ENCODE measurements at places on chromosomes 2 and 18.
A peak's percentile ranks its signal among the peaks of the same experiment; 100 is the strongest.

- DNase-seq = no peak
These were observed 190.5 kb upstream of the STON1 start for GRCh38 chr2:48339451-48339850.

DNA sequence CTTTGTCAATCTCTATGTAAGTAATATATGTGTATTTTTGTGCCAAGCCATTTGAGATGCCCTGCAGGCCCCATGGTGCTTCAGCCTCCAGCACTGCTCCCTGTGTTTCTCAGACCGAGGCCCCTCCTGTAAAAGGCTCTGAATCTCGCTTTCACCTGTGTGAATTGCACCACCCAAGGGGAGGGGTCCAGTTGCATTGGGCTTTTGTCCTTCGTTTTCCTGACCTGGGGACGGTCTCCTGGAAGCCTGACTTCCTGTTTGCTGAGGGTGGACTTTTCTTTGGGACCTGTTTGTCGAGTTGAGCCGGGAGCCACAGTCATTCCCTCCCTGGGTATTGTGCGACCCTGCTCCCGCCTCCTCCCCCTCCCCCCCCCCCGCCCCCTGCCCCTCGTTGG, 48.9 kb downstream of the AGAP1 start:
- DNase-seq = no peak

DNA sequence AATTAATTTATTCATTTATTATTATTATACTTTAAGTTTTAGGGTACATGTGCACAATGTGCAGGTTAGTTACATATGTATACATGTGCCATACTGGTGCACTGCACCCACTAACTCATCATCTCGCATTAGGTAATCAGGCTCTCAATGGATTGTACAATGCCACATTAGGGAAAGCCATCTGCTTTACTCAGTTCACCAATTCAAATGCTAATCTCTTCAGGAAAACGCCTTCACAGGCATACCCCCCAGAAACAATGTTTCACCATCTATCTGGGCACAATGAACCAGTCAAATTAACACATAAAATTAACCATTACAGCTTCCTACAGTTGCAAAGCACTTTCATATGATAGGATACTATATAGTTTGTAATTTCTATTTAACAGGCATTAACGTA, 84.8 kb upstream of the DNAJC10 start:
- no peak for DNase-seq

- DNase-seq = no peak
These were observed 118.9 kb downstream of the RDH14 start for GRCh38 chr2:18441583-18441982.

GRCh38 chr2:198873503-198874471, 584.0 kb downstream of the SATB2 start:
- no peak for DNase-seq

- DNase-seq = no peak
These were observed 74.7 kb upstream of the ZNF236 start for GRCh38 chr18:76747676-76748075.

GRCh38 chr2:171522788-171523087, 464 bp downstream of the CYBRD1 start:
- no peak for DNase-seq

- DNase-seq = no peak
These were observed 3.5 kb downstream of the POU3F3 start for GRCh38 chr2:104857262-104858005.

- no peak for DNase-seq
These were observed 36.4 kb downstream of the FOXI3 start for GRCh38 chr2:88416016-88416663.

- DNase-seq = no peak
These were observed 22.0 kb upstream of the RPL31 start for GRCh38 chr2:100980046-100980445.

- no peak for DNase-seq
These were observed 446 bp downstream of the COPS9 start for GRCh38 chr2:240135706-240136012.

- no peak for DNase-seq
These were observed 115.6 kb downstream of the CTAGE1 start for GRCh38 chr18:22302144-22302543.

- no peak for DNase-seq
These were observed 34.7 kb downstream of the PTPN18 start for GRCh38 chr2:130390460-130391057.

DNA sequence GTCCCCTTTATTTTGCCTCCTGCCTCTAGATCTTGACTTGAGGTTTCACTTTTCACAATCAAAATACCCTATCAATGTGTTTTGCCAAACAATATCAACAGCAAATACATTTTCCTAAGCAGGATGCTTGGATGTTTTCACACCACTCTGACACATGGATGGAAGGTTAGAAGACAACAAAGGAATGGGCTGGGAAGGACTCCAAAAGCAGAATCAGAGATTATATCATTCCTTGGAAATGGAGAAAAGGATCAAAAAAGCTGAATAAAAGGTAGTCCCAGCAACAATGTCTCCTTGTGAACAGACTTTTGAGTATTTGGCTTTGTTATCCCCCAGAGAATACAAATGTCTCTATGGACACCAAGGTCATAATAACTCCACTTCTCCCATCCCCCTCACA, 170.8 kb downstream of the ETAA1 start:
- no peak for DNase-seq

DNA sequence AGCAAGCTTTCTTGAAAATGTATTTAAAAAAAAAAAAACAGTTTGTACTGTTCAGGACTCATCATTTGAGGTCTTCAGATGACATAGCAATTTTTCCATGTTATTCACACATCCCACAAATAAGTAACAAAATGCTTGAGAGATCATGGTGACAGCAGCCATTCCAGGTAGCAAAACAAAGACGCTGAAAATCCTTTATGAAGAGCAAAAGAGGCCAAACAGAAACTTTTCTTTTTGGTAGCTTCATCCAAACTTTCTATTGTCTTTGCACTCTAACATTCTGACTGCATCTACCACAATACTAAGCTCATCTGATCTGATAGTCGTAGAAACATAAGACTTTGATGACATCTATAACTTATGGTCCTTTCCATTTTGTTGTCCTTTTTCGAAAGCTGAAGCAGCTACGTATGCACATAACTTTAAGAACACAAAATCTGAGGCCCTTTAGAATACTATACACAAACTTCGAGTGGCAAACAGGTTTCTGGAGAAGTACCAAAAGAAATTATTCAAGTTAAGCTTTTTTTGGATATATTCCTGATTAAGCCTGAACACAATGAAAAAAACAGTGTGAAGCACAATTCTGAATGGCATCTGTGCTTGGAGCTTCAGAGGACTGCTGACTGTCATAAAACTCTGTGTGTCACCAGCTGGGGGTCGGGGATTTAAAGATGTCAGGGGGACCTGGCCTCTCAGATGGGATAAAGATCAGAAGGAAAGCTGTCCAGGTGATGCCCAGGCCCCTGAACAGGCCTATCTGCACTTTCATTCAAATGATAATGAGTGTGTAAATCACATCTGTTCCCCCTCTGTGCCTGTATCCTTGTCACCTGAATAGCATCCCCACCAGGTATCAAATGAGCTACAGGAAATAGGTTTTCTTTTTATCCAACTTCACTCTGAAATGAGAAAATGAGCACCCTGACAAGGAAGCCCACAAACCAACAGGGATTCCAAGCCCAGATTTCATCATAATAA, 75.8 kb downstream of the ZEB2 start:
- DNase-seq = no peak

- DNase-seq = no peak
These were observed 6.4 kb downstream of the NLRC4 start for GRCh38 chr2:32258242-32258641.

DNA sequence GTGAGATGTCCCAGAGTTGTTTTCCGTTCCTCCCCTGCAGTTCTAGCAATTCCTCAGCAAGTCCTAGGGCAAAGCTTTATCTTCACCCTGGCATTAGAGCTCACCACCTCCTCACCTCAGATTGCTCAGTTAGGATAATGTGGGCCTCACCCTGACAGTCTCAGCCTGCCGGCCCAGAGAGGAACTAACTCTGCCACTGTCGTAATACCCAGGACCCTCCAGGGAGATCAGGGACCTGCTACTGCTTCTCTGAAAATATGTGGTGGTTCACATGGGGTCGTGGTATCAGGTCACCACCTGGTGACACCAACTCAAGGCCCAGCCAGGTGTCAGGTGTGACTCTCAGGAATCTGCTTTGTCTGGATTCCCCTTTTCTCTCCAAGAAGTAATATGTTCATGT, 120.7 kb downstream of the FEZ2 start:
- DNase-seq = no peak

GRCh38 chr18:1526991-1527390, 622.3 kb downstream of the ADCYAP1 start:
- no peak for DNase-seq

DNA sequence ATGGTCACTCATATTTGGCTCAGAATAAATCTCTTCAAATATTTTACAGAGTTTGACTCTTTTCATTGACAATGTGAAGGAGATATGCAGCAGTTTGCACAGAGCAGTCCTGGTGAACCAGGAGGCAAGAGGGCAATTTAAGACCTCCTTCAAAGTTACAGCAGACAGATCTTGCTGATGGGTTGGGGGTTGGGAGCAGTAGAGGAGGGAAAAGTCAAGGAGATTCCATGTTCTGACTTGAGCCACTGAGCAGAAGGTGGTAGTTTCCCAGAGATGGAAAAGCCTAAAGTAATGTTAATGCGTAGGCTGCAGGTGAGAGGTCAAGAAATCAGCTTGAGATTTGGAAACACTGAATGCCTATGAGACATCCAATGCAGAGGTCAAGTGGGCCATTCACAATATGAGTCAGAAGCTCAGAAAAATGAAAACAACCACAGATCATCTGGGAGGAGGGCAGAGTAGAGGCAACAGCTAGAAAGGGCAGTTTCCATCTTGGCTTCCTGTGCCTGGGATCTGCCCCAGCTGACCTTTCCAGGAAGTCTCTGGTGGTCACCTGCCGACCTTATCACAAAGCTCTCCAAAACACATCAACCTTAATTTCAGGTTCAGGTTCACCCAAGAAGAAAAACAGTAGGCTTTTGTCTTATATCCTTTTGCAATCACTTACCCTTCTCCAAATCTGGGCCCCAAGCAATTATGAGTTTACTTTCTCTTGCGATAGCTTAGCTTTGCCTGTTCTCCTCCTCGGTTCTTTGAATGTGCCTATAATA, 197.5 kb upstream of the ARL4C start:
- DNase-seq = no peak

GRCh38 chr2:5697562-5697961, 5.4 kb downstream of the SOX11 start:
- DNase-seq = no peak

DNA sequence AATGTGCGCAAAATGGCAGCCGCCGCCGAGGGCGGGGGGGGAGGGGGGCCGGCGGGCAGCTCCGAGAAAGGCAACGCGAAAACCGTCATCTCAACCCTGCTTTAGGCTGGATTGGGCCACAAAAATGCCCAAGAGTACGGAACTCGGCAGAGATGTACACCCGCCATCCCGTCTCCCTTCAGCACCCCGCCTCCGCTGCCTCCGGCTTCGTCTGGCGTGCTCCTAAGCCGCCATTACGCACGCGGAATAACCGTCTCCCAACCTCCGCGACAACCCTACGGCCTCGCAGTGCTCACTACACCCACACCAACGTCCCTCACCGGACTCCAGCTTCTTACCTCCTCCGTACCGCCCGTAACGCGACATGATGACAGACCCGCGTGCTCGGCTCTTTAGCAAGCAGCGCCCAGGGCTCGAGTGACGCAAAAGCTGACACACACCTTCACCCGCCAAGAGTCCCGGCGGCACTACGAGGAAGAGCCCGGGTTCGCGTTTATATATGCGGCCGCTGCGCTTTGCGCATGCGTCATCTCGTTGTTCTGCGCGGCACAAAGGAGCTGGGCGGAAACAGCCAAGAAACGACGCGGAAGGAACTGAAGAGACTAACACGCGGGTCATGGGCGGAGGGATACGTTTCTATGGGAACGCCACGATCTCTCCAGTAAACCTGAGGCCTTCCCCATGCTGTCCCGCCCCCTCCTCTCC, at the start of gene SRSF7:
Gene SRSF7, minus strand, starts transcription at position 471 of the 705 bp plus-strand sequence. Its CDS starts 105 bp downstream, at position 366.
- DNase-seq = peak; percentile 99

DNA sequence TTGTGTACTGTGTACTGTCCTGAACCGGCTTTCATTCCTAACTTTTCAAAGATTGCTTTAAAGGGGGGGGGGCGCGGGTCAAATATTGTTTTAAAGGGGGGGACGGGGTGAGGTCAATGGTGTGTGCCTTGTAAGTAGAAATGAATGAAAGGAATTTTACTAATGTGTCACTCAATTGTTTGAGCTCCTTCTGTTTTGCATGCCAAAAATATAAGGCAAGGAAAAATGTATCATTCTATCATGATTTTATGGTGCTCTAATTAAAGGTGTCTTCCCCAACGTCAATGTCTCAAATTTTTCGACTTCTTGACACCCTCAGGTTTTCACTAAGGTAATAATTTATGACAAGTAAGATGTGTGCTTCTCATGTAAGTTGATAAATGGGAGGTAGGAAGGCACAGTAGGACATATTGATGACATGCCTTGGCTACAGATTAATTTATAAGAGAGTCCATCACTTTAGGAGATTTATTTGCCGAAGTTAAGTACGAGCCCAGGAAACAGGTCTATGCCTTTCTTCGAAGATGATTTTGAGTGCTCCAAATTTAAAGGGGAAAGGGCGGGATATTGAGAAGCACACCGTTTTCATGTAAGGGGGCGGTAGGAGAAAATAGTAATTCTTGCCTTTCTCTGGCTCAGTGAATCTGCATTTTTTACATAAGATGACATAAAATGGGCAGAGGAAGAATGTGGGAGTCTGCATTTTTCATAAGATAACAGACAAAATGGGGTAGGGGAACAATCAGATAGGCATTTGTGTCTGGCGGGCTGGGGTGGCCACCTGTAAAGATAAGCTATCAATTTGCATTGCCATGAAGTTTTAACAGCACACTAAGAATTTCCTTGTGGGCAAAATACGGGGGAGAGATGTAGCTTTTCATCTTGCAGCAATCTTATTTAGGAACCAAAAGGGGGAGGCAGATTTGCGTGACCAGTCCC, 1.2 kb upstream of the TRAPPC8 start:
- DNase-seq = peak; percentile 2

- DNase-seq = no peak
These were observed 1116.4 kb downstream of the SOCS6 start for GRCh38 chr18:71405169-71405809.

GRCh38 chr2:232502511-232502910, 14.9 kb upstream of the ECEL1 start:
- DNase-seq = no peak

GRCh38 chr18:7545734-7546133, 21.4 kb upstream of the PTPRM start:
- no peak for DNase-seq

DNA sequence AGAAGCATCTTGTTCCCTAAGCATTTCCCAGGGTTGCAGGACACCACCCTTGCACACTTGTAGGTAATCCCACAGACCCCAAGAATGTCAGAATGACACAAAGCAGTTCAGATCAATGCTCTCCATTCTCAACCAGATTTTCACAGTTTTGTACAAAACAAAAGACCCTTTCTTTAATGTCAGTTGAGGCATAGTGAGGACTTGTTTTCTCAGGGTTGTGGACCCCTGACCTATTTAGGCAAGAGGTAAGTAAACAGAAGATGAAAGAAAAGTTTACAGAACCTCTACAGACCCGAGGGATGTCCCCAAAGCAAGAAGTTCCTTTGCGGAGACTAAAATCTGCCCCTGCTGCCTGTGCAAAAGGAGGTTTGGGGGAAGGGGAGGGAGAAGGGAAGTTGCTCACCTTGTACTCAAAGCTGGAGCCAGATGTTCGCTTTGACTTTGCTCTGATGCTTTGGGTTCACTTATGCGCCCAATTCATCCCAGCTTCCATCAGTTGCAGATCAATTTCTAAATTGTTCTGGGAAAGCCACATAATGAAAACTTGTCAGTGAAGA, 635.4 kb downstream of the EPHA4 start:
- DNase-seq = no peak
